ENCODE measurements at places on chromosomes 7 and 10.

GRCh38 chr10:33790521-33791271 is 456.2 kb upstream of the NRP1 start:
- no peak for DNase-seq

GRCh38 chr7:5795752-5796475 is 14.5 kb upstream of the RNF216 start:
- no peak for DNase-seq

DNA sequence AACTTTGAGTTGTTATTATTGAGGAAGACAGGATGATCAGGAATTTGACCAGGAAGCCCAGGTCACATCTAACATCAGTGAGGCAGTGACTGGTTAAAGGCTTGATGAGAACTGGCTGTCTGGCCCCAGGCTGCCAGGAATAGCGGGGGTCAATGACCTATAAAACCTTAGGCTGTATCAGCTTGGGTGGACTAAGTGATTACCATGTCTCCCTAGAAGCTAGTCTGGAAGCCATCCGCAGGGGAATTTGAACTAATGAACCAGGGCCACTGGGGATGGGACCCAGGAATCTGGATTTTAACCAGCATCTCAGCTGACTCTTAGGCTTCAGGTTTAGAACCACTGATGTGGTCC is 56.6 kb downstream of the BPGM start:
- DNase-seq: no peak

GRCh38 chr10:22631185-22631584 is 83.2 kb downstream of the PIP4K2A start:
- DNase-seq: no peak

DNA sequence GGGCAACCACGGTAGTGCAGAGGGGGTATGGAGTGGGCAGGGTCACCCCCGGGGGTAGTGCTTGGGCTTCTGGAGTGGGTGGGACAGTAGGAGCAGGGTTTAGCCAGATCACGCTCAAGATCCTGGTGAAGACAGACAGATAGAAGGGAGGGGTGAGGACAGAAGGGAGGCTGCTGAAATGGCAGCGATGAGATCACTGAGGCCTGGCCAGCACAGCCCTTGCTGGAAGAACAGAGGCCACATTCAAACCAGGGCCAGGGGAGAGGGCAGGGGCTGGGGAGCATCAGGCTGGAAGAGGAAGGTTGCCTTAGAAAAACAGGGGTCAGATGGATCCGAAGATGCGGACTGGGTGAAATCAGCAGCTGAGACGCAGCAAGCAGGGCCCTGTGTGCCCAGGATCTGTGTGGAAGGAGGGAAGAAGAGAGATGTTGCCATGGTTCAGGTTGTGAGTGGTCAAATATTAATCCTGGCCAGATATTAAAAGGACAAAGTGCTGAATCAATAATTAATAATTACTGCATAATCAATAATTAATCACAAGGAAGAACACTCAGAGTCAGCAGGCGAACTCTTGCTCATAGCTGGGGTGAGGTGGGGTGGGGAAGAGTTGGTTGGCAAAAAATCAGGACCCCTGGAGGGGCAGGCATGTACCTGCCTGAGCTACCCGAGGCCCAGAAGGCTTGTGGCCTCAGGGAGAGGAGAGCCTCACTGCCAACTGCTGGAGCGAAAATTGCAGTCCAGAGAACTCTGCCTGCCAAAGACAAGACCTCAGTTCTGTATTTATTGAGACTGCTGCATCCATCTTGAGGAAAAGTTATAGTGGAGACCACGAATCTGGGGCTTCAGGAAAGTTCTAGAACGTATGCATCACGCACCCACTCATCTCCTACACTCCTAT is 105.7 kb downstream of the GRB10 start:
- no peak for DNase-seq

GRCh38 chr7:93374345-93374940 is 142.3 kb downstream of the VPS50 start:
- peak; percentile 57 for DNase-seq

GRCh38 chr10:31757831-31758230 is 170.8 kb downstream of the ARHGAP12 start:
- DNase-seq: no peak

- DNase-seq: no peak
These were observed 58.3 kb upstream of the DOCK1 start for GRCh38 chr10:126846959-126847358.

GRCh38 chr10:78166261-78166660 is 132.6 kb downstream of the RPS24 start:
- DNase-seq: no peak

- no peak for DNase-seq
These were observed 164.9 kb upstream of the RHOBTB1 start for GRCh38 chr10:61108915-61109314.

GRCh38 chr10:62373995-62374861 is at the start of gene ZNF365:
TSS of gene ZNF365 (plus strand) at chr10:62374369. CDS start at chr10:62376194, 1,825 bp downstream.
- DNase-seq: peak; percentile 21

GRCh38 chr10:120980279-120981255 is 129.4 kb downstream of the WDR11 start:
- DNase-seq: no peak

GRCh38 chr10:78143576-78143975 is 109.9 kb downstream of the RPS24 start:
- no peak for DNase-seq

GRCh38 chr7:139426258-139427028 is 57.0 kb downstream of the KLRG2 start:
- no peak for DNase-seq

DNA sequence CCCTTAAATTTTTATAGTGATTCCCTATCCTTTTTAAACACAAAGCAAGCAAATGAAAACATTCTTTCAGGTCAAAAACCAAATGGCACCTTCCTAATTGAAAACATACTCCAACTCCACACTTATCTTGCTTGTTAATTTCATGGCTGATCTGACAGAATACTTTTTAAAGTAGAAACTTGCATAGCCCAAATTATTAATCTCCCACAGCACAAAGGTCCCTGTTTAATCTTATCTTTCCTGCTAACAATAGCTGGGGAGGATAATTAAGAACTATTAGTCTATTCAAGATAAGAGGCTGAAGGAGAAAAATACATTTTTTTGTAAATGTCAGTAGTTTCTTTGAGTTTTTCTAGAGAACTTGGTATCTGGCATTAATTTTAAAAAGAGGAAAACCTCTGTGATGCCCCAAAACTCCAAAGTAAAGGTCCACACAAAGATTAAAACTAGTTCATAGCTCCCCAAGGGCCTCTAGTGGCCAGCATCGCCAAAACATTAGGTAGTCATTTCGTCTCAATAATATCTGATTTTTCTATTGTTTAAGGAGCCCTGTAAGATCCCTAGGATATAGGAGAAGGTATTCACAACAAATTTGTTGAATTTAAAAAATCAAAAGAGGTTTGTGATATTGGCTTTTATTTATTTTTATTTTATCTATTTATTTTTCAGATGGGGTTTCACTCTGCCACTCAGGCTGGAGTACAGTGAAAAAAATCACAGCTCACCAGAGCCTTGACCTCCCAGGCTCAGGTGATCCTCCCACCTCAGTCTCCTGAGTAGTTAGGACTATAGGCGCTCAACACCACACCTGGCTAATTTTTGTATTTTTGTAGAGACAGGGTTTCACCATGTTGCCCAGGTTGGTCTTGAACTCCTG is 14.7 kb downstream of the CDNF start:
- DNase-seq: peak; percentile 55

- no peak for DNase-seq
These were observed 6.7 kb downstream of the RASSF4 start for GRCh38 chr10:44966129-44966815.

DNA sequence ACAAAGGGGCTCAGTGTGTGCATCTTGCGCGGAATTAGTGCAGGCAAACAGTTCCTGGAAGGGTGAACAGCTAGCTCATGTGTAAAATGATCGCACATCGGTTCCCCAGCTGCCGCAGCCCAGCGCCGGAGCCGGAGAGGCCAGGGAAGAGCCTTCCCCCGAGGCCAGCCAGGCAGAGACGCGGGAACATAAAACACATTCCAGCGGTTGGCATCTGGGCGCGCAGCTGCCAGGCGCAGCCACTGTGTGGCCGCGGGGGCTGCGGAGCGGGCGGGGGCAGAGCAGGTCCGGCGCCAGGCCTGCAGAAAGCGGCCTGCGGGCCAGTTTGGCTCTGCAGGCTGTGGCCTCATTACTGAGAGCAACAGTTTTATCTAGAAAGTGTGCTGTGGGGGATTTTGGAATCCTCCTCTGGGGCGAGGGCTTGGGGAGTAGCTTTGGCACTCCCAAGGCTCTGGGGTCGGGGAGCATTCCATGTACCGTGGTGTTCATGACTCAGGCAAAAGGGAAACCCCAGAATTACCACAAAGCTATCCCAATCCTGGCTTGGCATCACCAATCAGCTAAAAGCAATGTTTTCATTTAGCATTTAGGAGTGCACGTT is 74.3 kb downstream of the SAMD9 start:
- DNase-seq: peak; percentile 83

GRCh38 chr7:43362652-43363034 is 220.3 kb upstream of the STK17A start:
- peak; percentile 20 for DNase-seq

GRCh38 chr10:13206546-13207443 is 27.4 kb downstream of the UCMA start:
- DNase-seq: peak; percentile 79

GRCh38 chr10:129627442-129627841 is 160.4 kb downstream of the MGMT start:
- no peak for DNase-seq

GRCh38 chr7:33640741-33641140 is 264.6 kb upstream of the BMPER start:
- no peak for DNase-seq

DNA sequence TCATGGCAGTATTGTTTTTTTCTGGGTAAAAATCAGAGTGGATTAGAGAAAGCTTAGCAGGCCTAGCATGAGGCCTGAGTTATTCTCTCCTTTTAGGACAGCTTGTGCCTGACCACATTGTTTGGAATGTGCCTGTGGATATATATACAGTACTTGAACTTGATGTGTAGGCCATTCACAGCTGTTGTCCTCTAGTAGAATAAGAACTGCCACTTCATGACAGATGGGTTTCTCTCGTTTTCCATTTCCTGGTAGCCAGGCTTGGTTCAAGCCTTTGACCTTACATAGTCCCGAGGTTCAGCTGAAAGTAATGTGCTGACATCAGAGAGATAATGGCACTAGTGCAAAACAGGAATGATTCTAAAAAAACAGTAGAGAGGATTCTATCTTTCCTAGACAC is 473.9 kb downstream of the AUTS2 start:
- peak; percentile 24 for DNase-seq

GRCh38 chr10:35372329-35372728 is 36.0 kb downstream of the CCNY start:
- peak; percentile 81 for DNase-seq

DNA sequence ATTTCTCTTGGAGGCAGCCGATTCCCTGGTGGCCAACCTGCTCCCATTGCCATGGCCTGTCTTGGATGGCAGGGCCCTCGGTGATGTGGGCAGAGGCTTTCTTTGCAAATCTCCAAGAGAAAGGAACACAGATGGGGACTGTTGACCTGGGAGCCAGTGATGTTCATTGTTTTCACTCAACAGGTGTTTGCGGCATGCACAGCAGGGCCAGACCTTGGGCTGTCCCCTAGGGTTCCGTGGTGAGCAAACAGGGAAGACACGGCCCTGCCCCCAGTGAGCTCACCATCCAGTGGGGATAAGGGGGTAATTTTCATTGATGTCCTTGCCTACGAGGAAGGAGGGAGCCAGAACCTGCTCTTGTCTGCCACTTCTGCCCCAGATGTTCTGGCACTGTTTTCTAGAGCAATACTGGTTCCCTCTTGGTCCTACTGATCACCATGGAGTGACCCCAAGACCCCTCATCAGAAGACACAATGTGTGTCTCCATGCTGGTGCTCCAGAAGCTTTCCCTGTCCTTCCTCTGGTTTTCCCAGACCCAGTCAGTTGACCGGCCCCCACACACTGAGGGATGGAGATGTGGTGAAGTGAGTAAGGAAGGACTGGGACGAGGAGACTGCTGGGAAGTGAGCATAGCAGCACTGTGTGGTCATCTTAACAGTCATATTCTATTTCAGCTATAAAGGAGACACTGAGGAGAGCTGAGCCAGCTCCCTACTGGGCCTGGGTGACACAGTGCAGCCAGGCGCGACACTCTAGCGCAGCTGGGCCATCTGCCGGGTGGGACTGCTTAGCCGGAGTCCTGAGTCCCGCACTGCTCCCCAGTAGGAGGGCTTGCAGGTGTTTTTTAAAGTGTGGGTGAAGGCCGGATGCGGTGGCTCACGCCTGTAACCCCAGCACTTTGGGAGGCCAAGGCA is 20.4 kb upstream of the FIGNL1 start:
- DNase-seq: no peak

DNA sequence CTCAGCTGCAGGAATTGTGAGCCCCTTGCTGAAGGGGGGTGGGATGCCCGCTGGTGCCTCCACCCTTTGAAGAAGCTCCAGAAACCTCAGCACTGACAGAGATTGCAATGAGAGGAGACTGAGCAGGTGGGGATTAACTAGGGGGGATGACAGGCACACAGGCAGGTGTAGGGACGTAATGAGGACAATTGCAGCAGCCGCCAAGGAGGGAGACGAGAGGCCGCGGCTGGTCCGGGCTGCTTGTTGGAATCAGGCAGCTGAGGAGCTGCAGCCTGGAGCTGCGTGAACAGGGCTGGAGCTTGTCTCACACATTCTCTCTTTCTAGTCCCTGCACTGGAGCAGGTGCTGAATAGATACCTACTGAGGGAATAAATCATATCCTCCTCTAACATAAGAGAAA is 122.0 kb upstream of the TCERG1L start:
- DNase-seq: no peak

DNA sequence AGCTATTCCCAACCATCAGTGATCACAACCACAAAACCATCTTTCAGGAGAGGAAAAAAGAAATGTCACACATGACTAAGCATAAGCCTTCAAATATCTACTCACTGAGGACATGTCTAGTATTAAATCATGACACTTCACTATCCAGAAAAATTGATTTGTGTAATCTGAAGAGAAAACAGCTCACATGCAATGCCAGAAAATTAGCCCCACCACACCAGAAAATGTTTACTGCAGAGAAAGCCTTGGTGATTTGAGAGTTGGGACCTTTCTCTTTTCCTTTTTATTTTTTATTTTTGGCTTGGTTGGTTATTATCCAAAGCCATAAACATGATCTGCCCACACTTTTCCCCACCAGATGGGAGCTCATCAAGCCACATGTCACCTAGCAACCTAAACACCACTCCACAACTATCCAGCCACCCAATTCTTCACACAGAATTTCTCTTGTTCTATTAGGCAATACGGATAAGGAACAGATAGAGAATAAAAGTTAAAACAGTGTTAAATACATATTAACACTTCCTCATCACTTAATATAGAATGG is 3.1 kb downstream of the PARD3 start:
- peak; percentile 56 for DNase-seq

DNA sequence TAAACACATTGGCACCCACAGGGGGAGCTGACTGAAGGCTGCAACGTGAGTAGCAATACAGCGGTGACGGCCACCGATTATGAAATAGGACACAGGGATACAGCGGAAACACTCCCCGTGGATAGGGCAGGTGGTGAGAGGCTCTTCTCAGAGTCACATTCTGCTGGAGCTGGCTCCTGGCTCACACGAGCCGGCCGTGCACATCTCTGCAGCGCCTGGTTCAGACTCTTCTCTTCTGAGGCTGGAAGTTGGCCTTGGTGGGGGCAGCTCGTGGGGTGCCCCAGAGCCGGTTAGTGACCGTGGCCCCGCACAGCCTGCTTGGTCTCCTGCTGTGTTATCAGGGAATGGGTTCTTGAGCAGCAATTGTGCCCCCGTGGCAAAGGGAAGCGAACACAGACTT is 61.3 kb upstream of the EN2 start:
- no peak for DNase-seq

Data from fibroblast of pulmonary artery (primary cell).